Cortex of kidney (tissue), 1 donor: ENCODE measurements at places on chromosomes 12 and 14.

GRCh38 chr12:72560003-72560769 lies 288.0 kb downstream of the TRHDE start:
- DNase-seq, result no peak

GRCh38 chr12:53657041-53657440 lies 18.8 kb downstream of the ATP5MC2 start:
- no peak for DNase-seq

- no peak for DNase-seq
These were observed 49.9 kb upstream of the AMN1 start for GRCh38 chr12:31778687-31779086.

- no peak for DNase-seq
These were observed 845.7 kb upstream of the USP15 start for GRCh38 chr12:61414470-61414869.

DNA sequence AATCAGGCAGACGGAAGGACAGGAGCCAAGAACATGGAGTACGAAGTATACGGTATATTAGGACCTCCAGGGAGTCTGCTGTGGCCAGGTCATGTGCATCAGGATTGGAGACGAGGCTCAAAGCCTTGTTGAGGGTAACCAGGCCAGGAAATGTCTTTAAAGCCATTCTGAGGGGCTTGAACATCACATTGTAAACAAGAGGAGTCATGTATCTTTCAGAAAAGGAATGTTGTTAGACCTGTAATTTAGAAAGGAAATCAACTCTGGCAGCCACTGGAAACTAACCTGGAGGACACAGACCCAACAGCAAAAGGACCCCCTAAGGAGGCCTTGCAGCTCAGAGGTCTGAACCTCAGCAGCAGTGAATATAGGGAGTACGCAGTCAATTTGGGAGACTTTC lies 7.5 kb downstream of the MAP3K9 start:
- no peak for DNase-seq

GRCh38 chr12:99039367-99040120 lies 394.5 kb downstream of the APAF1 start:
- no peak for DNase-seq
